ENCODE measurements at places on chromosomes 7 and 10.
A peak's percentile ranks its signal among the peaks of the same experiment; 100 is the strongest.

DNA sequence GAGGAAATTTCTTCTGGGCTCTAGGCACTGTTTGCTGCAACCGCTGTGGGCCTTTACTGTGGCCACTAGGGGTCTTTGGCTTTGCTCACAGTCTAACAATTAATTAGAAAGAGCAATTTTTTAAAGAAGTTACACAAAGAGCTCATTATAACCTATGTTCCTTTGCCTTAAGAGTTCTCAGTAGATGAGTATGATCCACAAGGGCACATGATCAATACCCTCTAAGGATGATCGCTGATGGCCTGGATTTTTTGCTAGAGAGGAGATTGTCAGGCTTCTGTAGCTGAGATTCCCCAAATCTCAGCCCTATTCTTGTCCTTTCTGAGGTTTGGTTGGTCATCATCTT, 80.8 kb upstream of the RHOBTB1 start:
- peak; percentile 65 for DNase-seq

DNA sequence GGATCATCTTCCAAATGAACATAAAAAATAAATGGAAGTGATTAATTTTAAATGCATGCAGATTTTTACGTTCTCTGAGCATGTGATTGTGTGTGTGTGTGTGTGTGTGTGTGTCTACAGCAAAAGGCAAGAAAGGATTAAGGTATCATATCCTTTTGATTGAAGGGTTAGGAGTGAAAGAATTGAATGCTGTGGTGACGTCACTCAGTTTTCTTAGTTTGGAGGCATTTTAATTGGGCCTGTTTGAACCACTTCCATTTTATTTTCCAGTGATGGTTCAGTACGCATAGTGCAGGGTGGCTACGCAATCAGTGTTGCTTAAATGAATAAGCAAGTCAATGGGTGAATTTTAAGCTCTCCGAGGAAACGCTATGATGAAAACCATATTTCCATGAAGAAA, 31.3 kb downstream of the TACC2 start:
- DNase-seq = peak; percentile 21

- DNase-seq = no peak
These were observed 92.0 kb downstream of the SVIL start for GRCh38 chr10:29542723-29543122.

GRCh38 chr10:128036011-128036615, 90.1 kb downstream of the MKI67 start:
- DNase-seq = no peak

GRCh38 chr7:29397398-29397797, 166.2 kb upstream of the PRR15 start:
- no peak for DNase-seq

GRCh38 chr7:113071465-113071864, 15.2 kb downstream of the GPR85 start:
- no peak for DNase-seq

DNA sequence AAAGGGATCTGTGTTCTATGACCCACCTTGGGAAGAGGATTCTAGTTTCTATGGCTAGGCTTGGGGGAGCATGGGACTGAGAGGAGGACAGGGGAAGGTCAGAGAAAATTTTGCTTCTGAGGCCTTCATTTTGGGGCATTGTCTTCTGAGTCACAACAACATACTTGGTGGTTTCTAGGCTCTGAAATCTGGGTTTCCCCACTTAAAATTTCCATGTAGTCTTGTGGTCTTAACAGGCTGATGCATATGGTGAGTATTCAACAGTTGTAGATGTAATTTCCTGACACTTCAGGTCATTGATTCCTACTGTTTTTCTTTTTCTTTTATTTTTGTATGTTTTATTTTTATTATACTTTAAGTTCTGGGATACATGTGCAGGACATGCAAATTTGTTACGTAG, 88.5 kb downstream of the ANKRD7 start:
- DNase-seq = no peak

DNA sequence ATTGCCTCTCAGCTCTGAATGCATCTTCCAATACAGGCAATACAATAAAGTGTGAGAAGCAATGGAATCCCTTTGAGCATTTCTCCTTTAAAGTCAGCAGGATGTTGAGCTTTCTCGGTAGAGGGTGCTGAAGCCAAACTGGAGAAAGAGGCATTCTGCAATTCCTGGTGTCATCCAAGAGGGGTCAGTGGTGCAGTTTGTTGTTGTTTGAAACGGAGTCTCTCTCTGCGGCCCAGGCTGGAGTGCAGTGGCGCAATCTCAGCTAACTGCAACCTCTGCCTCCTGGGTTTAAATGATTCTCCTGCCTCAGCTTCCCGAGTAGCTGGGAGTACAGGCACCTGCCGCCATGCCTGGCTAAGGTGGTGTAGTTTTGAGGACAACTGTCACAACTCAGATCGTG, 486.5 kb downstream of the CALN1 start:
- no peak for DNase-seq

- no peak for DNase-seq
These were observed 84.0 kb downstream of the SNX13 start for GRCh38 chr7:17856251-17856650.

GRCh38 chr10:49001402-49001801, 61.8 kb upstream of the LRRC18 start:
- no peak for DNase-seq

- DNase-seq = peak; percentile 91
These were observed 89.2 kb downstream of the RNLS start for GRCh38 chr10:88493691-88494483.

- DNase-seq = no peak
These were observed 55.4 kb downstream of the GPR26 start for GRCh38 chr10:123721441-123722049.

- no peak for DNase-seq
These were observed 16.1 kb downstream of the OGDH start for GRCh38 chr7:44622342-44623151.

GRCh38 chr10:111207500-111207899, 130.7 kb downstream of the ADRA2A start:
- DNase-seq = no peak

DNA sequence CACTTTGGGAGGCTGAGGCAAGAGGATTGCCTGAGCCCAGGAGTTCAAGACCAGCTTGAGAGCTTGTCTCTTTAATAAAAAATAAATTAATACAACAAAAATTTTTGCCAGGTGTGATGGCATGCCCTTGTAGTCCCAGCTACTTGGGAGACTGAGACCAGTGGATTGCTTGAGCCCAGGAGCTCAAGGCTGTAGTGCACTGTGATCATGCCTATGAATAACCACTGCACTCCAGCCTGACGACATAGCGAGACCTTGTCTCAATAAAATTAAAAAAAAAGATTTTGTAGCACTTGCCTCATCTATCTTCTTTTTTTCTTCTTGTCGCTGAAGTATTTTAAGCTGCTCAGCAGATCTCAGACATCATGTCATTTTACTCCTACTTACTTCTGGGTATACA, 26.3 kb downstream of the CREM start:
- DNase-seq = no peak

GRCh38 chr7:135729230-135729629, 1.2 kb upstream of the SLC13A4 start:
- DNase-seq = no peak

DNA sequence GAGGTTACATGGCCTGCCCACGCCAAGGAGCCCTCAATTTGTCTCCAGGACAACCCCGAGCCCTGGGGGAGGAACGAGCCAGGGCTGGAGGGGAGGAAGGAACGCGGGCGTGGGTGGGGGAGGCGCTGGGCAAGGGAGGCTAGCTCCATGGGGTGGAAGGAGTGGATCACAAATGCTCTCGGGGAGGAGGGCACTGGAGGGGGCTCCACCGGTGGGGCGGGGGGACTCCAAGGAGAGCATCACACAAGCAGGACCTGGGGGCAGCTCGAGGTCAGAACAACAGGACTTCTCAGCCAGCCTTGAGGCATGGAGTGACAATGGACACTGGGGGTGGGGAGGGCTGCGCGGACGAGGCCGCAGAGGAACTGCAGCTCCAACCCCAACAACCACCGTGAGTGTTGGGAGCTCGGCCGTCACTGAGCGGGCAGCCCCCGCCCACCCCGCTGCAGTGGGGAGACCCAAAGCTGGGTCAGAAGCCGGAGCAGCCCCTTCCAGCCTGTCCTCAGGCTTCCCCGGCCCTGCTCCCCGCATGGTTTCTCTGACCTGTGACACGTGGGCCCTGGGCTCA, 41.1 kb downstream of the STK32C start:
- no peak for DNase-seq

DNA sequence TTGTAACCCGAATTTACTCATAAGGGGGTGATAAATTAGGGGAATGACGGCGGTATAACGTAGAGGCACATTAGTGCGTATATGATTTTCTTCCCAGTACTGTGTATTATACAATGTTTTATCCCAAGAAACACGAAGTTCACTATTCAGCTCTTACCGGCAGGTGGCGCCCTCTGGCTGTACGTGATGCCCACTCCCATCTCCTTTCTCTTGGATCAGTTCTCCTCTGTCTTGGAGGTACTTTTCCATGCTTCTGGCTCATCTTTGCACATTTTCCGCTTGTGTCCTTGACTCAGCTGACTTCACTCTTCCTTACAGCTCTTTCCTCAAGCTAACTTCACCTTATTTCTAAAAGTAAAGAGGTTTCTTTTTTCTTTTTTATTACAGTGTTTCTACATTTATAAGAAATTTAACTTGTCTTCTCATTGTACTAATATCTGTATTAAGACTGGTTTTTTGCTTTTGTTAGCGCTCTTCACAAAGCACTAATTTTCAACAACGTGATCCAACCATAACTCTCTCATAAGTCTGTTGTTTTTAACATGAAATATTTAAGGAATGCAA, 21.3 kb downstream of the TMEM176B start:
- peak; percentile 82 for DNase-seq

- no peak for DNase-seq
These were observed 61.4 kb upstream of the NAMPT start for GRCh38 chr7:106346167-106346677.

GRCh38 chr10:97701438-97702069, 12.0 kb upstream of the MARVELD1 start:
- DNase-seq = peak; percentile 57

GRCh38 chr10:12958546-12959110, 42.9 kb downstream of the CCDC3 start:
- DNase-seq = no peak

- DNase-seq = no peak
These were observed 30.0 kb upstream of the CFAP46 start for GRCh38 chr10:132972149-132972985.

Data from skin of body (tissue), 3 donors.